ENCODE measurements at places on chromosomes 1 and 21.

DNA sequence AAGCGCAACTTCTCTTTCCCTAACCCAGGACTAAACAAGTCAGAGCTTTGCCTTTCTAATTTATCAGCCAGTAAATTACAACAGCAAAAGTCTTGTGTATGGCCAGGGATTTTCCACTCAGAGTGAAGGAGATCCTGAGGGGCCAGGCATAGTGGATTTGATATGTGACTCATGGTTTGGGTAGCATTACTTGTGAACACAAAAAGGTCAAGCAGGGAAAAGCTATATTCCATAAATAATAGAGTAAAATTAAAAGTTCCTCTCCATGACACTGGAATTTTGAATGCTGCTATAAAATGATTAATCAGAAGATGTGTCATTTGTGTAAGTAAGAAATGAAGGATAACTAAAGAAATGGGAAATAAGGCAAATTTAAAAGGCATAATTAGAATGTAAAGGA, 284.8 kb downstream of the HLX start:
- no peak for DNase-seq

- no peak for DNase-seq
Observed at GRCh38 chr1:197958438-197959305, 41.5 kb downstream of the LHX9 start.

DNA sequence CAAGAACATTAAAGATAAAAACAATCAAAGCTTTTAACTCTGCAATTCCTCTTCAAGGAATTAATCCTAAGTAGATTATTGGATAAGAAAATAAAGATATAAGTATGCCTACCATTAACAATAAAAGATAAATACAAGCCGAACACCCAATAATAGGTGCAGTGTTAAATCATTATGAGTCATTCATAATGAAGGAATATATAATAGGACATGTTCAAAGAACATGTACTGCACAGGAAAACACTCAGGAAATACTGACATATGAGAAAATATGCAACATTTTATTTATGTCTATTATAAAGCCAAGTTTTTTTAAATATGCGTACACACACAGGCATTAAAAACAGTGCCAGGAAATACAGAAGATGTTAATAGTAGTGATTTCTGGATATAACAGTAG, 11.1 kb upstream of the EXO1 start:
- DNase-seq, result no peak

DNA sequence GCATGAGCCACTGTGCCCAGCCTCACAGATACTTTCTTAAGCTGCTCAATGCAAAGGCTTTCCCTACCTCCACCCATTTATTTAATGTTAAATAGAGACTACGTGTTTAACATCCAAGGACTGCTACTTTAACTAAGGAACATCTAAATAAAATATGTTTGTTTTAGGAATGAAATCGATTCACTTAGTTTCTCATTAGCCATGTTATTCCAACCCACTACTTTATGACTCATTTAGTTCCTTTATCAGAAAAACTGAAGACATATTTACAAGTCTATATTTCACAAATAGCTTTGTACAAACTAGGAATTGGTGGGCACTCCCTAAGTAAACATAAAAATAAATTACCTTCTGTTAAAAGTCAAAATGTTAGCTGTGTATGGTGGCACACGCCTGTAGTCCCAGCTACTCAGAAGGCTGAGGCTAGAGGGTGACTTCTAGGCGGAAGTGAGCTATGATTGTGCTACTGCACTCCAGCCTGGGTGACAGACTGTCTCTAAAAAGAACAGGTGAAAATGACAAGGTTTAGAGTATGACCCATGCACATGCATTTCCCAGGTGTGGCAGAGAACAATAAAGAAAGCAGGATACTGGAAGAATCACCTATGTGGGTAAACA, 39.9 kb upstream of the AK4 start:
- DNase-seq, result no peak

DNA sequence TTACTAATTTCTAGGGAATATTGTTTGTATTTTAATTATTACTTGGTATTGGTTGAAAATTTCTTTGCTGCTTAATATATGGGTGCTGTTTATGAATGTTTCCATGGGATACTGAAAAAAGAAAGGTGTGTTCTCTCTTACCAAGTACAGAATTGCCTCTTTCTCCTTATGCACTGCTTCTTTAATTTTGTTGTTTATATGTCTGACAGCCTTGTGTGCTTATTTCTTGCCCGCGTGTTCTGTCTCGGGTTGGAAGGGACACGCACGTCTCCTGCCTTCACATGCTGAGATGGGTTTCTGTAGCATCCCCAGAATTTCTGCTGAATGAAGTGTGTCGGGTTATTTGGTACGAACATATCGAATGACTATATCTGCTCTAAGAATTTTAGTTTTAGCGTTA, 51.1 kb downstream of the AGPAT3 start:
- DNase-seq, result no peak

All from hippocampal formation (tissue), 2 donors.